NCI-H1930 (cell line): ENCODE measurements at places on chromosomes 5 and 9.

- no peak for DNase-seq
Measured at GRCh38 chr5:139361835-139362429, 20.3 kb downstream of the PAIP2 start.

GRCh38 chr5:149238540-149238939, 33.1 kb upstream of the AFAP1L1 start:
- DNase-seq, result no peak

GRCh38 chr9:111728143-111728542, 66.6 kb downstream of the SHOC1 start:
- DNase-seq, result no peak

- no peak for DNase-seq
Measured at GRCh38 chr9:87109231-87109631, 161.9 kb upstream of the GAS1 start.

DNA sequence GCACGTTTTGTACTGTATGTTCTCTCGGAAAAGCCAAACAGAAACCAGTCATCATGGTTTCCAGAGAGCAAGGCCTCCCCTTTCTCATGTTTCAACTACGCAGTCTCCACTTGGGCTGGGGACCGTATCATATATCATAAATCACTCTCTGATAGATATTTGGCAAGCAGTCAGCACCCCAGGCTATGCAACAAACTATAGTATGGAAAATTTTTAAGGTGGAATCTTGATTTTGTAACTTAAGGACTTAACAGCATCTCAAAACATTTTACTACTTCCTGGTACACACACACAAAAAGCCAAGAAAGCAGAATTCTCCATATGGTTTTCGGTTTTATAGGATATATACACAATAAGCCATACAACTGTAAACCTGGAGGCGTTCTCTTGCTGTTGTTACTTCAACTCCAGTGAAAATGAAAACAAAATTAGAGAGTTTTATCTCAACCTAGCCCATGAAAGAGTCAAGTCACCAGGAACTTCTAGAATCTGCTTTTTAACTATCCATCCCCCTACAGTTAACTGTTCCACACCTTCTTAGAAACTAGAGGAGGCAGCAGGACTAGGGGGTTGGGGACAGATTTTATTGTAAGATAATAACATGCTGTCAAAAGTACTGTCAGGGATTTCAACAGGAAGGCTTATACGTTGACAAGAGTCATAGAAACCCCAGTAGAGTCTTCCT, 283.4 kb downstream of the NFIB start:
- no peak for DNase-seq

DNA sequence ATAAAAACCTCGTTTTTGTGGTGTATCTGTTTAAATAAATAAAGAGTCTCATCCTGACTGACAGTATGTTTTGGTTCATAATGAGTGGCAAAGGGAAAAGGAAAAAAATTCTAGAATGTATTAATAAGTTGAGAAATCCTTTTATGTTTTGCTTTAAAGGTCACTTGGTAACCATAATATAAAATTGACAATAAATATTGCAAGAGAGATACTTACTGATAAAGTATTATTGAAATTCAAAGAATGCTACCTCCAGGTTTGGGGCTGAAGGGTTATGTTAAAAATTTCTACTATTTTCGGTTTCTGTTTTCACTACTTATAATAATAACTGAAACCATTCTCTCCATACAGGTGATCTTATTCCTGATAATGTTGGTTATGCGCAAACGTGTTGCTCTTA, 85.4 kb upstream of the FSD1L start:
- no peak for DNase-seq
